K562 (cell line): ENCODE measurements at places on chromosomes 3 and 15. TPM values are rescaled to one million over a fixed set of nuclear protein-coding genes. Genes with fewer than 3 reads are reported as not detected.

DNA sequence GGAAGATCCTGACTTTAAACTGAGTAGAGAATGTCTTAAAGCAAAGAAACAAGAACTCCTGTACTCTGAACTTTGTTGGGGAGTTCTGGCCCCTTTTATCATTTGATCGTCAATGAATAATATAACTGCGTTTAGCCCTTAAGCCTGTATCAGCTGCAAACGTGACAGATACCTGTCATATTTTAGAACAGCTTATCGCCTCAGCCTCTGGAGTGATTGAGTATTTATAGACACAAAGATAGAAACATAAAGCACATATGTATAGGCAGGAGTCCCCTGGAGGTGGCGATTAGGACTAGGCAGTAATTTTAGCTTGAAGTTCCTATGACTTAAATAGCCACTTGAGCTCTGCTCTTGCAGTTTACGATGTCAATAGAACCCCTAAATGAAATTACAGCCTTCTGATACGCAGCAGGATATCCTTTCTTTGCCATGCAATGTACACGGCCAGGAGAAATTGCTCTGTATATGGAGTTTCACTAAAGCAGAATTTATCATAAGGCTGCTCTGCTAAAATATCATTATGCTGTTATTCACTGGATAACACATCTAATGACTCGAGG lies 321.8 kb downstream of the TIGIT start:
- H3K4me1 ChIP-seq = no peaks in the 10 kb centered on the region
- no peak overlapping the region for H3K4me3 ChIP-seq
- no peaks in the 10 kb centered on the region for H3K36me3 ChIP-seq
- DNase-seq = no peak

- H3K27ac ChIP-seq = no peak overlapping the region
- H3K27me3 ChIP-seq = no peaks in the 10 kb centered on the region
- DNase-seq = no peak
- H3K4me3 ChIP-seq = no peak overlapping the region
Measured at GRCh38 chr15:49718234-49718633, 97.4 kb downstream of the DTWD1 start.

- no peak for DNase-seq
- no peaks in the 10 kb centered on the region for H3K4me1 ChIP-seq
- no peaks in the 10 kb centered on the region for H3K36me3 ChIP-seq
- no peaks in the 10 kb centered on the region for H3K27me3 ChIP-seq
Measured at GRCh38 chr3:62732183-62732904, 142.9 kb downstream of the CADPS start.

Gene LRRC3B
- not detected in 2 replicates for total RNA-seq

Gene CFAP20DC
- 3.5 and 4.6 TPM in 2 replicates for total RNA-seq
